ENCODE measurements at places on chromosomes 5 and 9. TPM values are rescaled to one million over a fixed set of nuclear protein-coding genes. Genes with fewer than 3 reads are reported as not detected.

DNA sequence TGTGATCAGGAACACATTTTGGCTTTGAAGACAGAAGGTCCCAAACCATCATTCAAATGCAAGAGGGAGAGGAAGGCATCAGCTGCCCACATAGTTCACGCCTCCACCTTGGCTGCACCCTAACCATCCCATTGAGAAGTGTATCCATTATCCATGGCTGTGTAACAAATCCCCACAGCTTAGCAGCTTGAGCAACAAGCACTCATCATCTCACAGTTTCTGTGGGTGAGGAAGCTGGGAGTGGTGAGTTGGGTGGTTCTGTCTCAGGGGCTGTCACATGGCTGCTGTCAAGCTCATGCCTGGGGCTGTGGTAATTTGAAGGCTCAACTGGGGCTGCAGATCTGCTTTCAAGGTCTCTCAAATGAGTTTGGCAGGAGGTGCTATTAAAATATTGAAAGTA, 23.0 kb upstream of the CEP72 start:
- DNase-seq = no peak

- DNase-seq = no peak
These were observed 82.9 kb downstream of the PLCXD3 start for GRCh38 chr5:41427505-41427904.

GRCh38 chr5:107615299-107615817, 55.4 kb downstream of the EFNA5 start:
- DNase-seq = no peak

GRCh38 chr9:115758441-115758840, 395.1 kb upstream of the PAPPA start:
- no peak for DNase-seq

DNA sequence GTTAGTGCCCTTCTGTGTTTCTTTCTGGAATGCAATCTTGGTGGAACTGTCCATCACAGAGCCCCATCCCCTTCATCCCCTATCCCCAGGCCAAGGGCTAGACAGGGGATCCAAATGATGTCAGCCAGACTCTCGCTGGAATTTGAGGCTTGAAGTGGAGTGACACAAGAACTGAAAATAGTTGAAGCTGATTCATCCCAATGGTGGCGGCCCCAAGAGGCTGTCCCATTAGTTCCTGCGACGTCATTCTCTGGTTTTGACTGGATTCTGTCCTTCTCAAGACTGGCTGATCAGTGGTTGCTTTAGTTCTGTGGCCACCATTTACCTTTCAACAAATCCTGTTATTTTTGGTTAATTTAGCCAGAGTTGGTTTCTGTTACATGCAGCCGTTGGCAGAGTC, 59.9 kb downstream of the SUB1 start:
- no peak for DNase-seq

DNA sequence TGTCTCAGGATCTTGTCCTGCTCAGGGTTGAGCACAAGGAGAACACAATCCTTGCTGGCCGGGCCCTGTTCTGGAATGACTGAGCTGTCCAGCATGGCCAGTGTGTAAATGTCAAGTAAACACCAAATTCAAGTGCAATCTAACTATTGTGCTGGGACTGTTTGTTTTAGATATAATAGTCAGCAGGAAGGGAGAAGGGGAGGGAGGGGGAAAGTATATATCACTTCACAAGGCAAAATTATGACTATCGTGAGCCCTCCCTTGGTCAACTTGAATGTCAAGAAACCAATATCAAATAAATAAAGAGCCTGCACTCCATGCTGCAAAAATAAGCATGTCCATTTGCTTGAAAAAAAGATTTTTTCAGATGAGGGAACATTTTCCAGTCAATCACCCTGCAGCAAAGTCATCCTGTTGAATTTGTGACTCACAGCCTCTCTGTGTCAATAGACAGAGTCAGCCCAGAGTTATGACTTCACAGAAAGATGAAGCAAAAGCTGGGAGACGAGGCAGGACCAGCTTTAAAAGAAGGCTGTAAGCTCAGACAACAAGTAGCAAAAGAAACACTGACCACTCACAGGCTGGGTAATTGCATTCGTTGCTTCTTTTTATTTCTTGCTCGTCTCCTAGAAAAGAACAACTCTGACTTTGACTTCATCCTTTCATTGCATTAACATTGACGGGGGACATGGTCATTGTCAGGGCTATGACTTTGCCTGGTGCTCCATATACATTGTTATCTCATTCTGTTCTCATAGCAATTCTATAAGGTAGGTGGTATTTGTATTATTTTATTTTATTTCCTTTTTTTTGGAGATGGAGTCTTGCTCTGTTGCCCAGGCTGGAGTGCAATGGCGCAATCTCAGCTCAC, 15.3 kb upstream of the KLF4 start:
- DNase-seq = peak; percentile 21

GRCh38 chr9:108612513-108612912, 243.3 kb downstream of the ACTL7B start:
- DNase-seq = no peak

- DNase-seq = peak; percentile 43
These were observed 1.5 kb downstream of the ZNF189 start for GRCh38 chr9:101400120-101400519.

- no peak for DNase-seq
These were observed 49.4 kb downstream of the AP3B1 start for GRCh38 chr5:78245136-78245535.

DNA sequence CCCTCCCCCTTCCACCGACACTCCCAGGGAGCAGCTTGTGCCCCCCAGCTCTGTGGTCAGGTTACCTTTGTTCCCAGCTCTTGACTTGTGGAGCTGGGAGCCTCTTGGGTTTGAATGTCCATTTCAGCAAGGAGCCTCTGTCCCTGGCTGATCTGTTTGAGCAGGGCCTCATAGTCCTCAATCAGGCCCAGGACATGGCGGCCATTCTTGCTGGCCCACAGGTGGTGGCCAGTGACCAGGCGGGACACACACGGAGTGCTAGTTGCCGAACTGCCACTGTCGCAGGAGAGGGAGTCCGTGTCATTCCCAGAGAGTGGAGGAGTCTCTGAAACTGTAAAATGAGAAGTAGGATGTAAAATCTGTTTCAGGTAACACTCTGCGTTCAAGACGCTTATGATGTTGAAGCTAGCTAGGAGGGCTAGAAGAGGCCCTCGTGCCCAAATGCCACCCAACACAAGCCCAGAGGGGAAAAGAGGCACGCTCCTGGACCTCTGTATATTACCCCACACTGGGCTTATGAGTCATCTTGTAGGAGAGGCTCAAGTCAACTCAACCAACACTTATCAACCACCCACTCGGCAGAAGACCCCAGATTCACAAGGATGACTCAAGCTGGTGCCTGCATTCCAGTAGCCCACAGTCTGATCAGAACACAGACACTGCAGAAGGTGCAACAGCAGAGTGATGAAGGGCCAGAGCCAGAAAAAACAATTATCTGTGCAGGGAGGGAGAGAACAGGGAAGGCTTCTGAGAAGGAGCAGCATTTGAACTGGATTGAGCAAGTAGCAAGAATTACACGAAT, 177.0 kb downstream of the CDK5RAP2 start:
- DNase-seq = no peak

DNA sequence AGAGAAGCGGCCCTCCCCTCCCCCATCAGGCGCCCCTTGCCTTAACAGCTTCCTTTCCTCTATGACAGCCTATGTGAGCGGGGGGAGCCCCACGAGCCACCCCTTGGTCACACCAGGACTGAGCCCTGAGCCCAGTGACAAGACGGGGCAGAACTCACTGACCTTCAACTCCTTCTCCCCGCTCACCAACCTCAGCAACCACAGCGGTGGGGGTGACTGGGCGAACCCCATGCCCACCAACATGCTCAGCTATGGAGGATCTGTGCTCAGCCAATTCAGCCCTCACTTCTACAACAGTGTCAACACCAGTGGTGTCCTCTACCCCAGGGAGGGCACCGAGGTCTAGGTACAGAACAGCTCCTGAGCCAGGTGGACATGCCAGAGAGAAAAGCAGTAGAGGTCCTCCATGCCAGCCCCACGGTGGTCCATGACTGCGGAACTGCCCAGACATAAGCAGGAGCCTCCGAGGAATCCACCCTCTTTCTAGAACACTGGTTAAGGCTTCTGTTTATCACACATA, 2.6 kb downstream of the FOXI1 start:
- no peak for DNase-seq

GRCh38 chr5:55306641-55307382, 682 bp downstream of the DHX29 start:
- no peak for DNase-seq

GRCh38 chr9:77561331-77562018, 86.6 kb downstream of the GNA14 start:
- DNase-seq = no peak

DNA sequence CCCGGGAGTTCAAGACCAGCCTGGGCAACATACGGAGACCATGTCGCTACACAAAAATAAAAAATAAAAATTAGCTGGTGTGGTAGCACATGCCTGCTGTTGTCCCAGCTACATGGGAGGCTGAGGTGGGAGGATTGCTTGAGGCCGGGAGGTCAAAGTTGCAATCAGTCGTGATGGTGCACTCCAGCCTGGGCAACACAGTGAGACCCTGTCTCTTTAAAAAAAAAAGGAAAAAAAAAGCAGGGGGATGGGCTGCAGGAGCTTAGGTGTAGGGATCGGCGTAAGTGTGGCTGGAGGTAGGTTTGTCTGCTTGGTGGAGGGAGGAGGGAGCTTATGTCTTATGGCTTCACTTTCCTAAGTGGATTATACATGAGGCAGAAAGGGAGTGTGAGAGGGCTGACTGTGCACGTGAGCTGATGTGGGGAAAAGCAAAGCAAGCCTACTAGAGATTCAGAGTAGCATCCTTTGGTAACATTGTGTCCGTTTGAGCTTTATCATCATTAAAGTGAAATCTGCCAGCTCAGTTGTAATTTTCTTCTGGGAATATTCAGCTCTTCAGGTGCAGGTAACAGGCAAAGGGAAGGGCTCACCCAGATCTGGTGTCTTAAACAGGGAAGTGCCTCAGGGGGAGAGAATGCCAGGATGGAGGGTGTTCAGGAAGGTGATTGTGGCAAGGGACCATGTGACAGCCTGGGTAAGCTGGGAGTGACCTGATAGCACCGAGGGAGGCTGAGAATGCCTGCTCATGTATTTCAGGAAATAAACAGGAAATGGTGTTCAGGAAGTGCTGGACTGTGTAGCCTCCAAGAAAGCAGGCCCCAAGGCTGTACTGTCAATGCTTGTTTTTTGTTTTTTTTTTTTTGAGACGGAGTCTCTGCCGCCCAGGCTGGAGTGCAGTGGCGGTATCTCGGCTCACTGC, 17.6 kb upstream of the SETX start:
- DNase-seq = peak; percentile 30

- no peak for DNase-seq
These were observed 10.7 kb downstream of the GAPT start for GRCh38 chr5:58501778-58502417.

GRCh38 chr9:12643686-12644085, 49.5 kb upstream of the TYRP1 start:
- DNase-seq = no peak

GRCh38 chr5:176400382-176401156, 12.0 kb downstream of the HIGD2A start:
- no peak for DNase-seq

GRCh38 chr5:125409234-125409860, 662.9 kb upstream of the ZNF608 start:
- DNase-seq = no peak

DNA sequence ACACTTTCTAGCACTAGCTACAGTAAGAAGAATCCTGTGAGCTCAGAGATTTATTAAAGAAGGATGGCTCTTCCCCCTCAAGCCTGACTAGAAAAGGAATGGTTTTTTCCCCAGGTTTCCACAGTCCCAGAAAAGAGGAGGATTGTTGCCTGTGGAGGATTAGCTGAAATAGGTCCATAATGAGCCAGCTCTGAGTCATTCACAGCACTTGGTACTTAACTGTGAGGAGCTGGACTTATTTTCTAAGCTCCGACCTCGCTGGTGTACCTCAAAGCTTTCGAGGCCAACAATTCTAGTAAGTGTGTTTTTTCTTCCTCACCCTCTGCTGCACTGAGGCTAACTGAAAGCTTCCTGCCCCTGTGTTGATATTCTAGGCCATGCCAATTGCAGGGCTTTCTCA, 222.5 kb upstream of the IL12B start:
- no peak for DNase-seq

- DNase-seq = no peak
These were observed 112.9 kb upstream of the STC2 start for GRCh38 chr5:173441053-173441628.

GRCh38 chr5:39256477-39257235, 37.3 kb upstream of the FYB1 start:
- DNase-seq = no peak

DNA sequence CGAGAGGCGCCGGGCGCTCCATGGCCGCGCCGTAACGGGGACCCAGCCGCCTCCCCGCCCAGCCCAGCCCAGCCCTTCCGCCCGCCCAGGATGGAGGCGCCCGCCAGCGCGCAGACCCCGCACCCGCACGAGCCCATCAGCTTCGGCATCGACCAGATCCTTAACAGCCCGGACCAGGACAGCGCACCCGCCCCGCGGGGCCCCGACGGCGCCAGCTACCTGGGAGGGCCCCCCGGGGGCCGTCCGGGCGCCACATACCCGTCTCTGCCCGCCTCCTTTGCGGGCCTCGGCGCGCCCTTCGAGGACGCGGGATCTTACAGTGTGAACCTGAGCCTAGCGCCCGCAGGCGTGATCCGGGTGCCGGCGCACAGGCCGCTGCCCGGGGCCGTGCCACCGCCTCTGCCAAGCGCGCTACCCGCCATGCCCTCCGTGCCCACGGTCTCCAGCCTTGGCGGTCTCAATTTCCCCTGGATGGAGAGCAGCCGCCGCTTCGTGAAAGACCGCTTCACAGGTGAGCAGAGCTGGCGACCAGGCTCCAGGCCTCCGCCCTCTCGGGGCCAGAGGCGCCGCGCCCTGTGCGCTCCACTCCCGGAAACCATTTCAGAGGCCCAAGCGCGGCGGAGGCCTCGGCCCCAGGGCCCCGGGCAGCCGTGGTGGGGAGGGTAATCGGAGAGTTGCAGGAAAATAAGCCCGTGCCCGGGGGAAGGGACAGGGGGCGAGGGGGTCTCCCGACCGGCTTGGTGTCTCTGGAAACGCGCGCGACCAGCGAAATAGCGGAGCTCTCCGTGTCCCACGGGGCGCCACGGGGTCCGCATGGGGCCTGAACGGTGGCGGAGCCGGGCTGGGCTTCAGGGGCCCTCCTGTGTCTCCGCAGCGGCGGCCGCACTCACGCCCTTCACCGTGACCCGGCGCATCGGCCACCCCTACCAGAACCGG, 496 bp downstream of the TLX3 start:
- no peak for DNase-seq

- DNase-seq = no peak
These were observed 298.6 kb downstream of the PARP8 start for GRCh38 chr5:50964746-50965653.

GRCh38 chr9:116843863-116844620, 156.9 kb downstream of the TRIM32 start:
- no peak for DNase-seq

ZFP37 gene
- total RNA-seq = 2.3 TPM

LCN12 gene
- 4.2 TPM for total RNA-seq

ZDHHC11B gene
- 10.7 TPM for total RNA-seq

NTNG2 gene
- 2.9 TPM for total RNA-seq

MGAT1 gene
- 61.5 TPM for total RNA-seq

INSYN2B gene
- total RNA-seq = not detected

ARHGEF37 gene
- 16.2 TPM for total RNA-seq

ADAMTS13 gene
- 3.4 TPM for total RNA-seq

RANBP3L gene
- 0.66 TPM for total RNA-seq

C9orf153 gene
- total RNA-seq = 0.23 TPM

ARHGEF39 gene
- 0.69 TPM for total RNA-seq

PCDHB12 gene
- 1.5 TPM for total RNA-seq

DTWD2 gene
- 8.9 TPM for total RNA-seq

All from heart right ventricle (tissue), 16 donors.